T follicular helper cell (primary cell): ENCODE measurements at places on chromosomes 2 and 18.
A peak's percentile ranks its signal among the peaks of the same experiment; 100 is the strongest.

- DNase-seq = no peak
These were observed 123.0 kb upstream of the PKDCC start for GRCh38 chr2:41924709-41925408.

- no peak for DNase-seq
These were observed 633.1 kb downstream of the BCL11A start for GRCh38 chr2:59920307-59920706.

GRCh38 chr2:159118859-159119500, 150.5 kb downstream of the TANC1 start:
- DNase-seq = no peak

- DNase-seq = no peak
These were observed 45.7 kb downstream of the ANKMY1 start for GRCh38 chr2:240512109-240512485.

- no peak for DNase-seq
These were observed 7.7 kb upstream of the MMADHC start for GRCh38 chr2:149595056-149595963.

DNA sequence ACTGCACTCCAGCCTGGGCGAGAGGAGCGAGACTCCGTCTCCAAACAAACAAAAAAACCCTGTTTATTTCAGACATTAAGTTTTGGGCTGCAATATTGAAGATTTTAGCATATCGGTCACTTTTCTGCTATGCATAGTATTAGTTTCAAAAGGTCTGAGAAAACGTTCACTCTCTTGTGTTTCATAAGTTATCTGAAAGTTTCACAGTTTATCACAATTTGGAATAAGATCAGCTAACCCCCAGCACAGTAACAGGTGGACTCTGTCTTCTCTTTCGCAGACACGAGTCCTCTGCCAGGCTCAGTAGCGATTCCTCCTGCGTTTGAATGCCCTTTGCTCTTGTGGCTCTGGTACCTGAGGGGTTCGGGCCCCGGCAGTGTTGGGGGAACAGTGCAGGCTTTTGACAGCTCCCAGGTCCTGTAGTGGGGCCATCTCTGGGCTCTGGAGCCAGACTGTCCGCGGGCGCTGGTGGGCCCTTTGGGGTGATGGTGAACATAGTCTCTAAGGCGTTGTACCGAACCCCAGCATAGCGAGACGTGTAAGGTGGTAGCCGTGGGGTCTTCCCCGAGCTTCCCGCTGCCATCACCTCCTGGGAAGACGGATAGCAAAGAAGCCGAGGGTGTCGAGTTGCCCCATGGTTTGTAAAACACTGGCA, 20.4 kb downstream of the NFATC1 start:
- DNase-seq = no peak

GRCh38 chr2:8623958-8624591, 57.8 kb upstream of the ID2 start:
- no peak for DNase-seq

- no peak for DNase-seq
These were observed 219.8 kb downstream of the SH3BP4 start for GRCh38 chr2:235171550-235172031.

- no peak for DNase-seq
These were observed 162.3 kb upstream of the TRIB2 start for GRCh38 chr2:12554224-12555011.

GRCh38 chr2:187358531-187358930, 89.5 kb downstream of the CALCRL start:
- no peak for DNase-seq

- DNase-seq = no peak
These were observed 2.9 kb downstream of the TRIB2 start for GRCh38 chr2:12719400-12720277.

- no peak for DNase-seq
These were observed 595.9 kb downstream of the DSC3 start for GRCh38 chr18:30446605-30447004.

GRCh38 chr18:38427736-38428135, 862.1 kb upstream of the CELF4 start:
- no peak for DNase-seq

DNA sequence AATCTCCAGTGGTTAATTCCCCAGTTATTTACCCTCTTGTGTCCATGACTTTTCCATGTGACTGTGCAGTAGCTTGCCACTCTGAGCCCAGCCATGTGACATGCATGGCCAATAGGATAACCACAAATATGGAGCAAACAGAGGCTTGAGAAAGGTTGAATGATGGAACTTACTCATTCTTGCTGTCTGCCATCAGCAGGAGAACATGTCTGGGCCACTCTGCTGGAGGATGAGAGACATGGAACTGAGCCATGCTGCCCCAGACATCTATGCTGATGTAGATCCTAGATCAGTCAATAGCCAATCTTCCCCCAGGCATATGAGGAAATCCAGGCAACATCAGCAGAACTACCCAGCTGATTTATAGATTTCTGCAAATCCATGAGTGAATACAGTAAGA, 992.3 kb upstream of the FANCL start:
- no peak for DNase-seq

DNA sequence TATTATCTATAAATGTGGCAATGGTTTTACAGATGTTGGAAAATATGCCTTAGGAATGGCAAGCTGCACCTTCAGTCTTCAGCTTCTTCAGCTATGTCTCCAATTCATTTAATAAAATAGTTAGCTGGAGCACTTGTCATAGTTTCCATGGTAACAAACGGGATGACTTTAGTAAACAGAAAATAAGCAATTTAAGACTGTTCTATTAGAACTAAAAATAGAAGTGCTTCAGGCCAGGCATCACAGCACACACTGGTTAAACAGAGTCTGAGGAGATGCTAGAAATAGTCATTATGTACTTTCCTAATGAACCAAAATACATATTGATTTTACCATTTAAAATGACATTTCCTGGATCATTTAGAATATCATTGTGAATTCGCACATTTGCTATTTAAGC, 195.0 kb downstream of the GCA start:
- no peak for DNase-seq

- no peak for DNase-seq
These were observed 173.0 kb downstream of the DDX1 start for GRCh38 chr2:15764683-15765011.

GRCh38 chr2:181123798-181124231, 143.4 kb downstream of the UBE2E3 start:
- peak; percentile 50 for DNase-seq

GRCh38 chr2:109446278-109447131, 167.3 kb downstream of the SEPTIN10 start:
- DNase-seq = no peak

- no peak for DNase-seq
These were observed 368.7 kb downstream of the ZNF516 start for GRCh38 chr18:76126327-76126726.

GRCh38 chr18:61887838-61888237, 5.0 kb downstream of the RNF152 start:
- DNase-seq = no peak

DNA sequence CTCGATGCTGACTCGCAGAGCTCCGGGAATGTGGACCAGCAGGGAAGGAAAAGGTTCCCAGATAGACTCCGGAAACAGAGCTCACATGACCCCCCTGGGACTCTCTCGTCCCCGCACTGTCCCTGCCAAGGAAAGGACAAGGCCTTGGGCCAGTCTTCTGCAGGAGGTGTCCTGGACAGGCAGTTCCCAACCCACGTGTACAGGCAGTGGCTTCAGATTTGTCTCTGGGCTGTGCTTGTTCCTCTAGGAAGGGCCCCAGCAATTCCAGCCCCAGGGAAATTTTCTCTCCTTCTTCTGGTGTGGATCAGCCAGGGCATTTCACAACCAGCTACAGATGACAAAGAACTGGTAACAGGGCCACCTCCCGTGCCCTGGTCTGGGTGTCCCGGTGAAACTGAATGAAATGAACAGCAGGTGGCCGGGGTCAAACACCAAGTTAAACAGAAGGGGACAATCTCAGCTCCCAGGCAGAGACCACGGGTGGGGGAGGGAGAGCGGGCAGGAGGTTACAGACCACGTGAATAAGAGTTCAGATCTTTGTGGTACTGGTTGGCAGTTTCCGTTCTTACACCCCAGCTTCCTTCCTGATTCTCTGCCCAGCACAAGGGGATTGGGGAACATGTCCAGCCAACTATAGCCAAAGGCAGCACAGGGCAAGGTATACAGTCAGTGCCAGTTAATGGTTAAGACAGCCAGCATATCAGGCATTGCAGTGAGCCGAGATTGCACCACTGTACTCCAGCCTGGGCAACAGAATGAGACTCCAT, 52.2 kb upstream of the CAB39 start:
- DNase-seq = no peak

DNA sequence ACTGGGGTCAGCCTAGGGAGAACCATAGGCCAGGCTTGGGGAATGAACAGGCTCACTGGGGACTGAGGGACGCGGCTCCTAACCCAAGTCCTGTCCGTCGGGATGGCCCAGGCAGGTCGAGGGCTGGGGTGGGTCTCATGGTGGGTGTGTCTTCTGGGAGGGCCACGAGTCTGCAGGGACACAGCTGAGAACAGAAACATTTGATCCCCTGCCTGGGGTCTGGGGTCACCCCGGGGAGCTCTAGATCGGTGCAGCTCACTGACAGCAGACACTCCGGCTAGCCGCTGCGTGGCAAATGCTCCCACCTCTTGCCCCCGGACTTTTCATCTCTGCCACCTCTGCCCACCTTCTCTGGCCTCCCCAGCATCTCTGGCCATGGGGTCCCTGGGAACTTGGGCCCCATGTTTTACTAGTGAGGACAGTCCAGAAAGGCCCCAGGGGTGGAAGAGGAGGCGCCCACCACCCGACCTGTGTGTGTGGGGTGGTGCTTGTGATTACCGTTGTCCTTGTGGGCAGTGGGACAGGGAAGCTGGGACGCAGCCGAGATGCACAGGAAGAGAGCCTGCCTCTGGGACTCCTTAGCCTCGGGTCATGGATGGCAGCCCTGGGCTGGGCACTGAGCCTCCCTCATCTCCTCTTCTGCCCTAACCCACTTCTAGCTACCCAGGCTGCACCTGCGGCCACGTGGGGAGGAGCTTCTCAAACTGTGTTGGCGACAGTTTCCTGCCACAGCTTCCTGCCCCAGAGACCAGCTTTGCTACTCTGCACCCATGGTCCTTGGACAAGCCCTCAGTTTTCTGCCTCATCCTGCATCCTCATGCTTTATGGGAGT, 4.9 kb downstream of the ZAP70 start:
- peak; percentile 58 for DNase-seq

DNA sequence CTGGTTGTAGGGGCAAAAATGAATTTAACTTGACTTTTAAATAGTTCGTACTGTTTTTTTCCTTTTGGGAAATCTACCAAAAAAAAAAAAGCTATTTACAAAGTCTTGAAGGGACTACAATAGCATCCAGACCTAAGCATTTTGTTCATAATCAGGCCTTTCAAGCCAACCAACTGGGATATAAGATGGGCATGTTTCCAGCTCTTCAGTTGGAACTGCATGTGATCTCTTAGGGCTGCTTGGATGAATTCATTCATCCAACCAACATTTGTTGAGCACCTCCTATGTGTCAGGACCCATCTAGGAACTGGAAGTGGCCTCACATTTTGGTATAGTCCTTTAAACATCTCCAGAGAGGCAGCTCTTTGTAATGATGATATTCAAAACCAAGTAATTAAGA, 98.6 kb downstream of the AAK1 start:
- DNase-seq = no peak

- no peak for DNase-seq
These were observed 118.4 kb downstream of the TANC1 start for GRCh38 chr2:159086826-159087225.

GRCh38 chr18:74916773-74917393, 292.1 kb downstream of the PTGR3 start:
- DNase-seq = no peak
